ENCODE measurements at places on chromosomes 7 and 10.

DNA sequence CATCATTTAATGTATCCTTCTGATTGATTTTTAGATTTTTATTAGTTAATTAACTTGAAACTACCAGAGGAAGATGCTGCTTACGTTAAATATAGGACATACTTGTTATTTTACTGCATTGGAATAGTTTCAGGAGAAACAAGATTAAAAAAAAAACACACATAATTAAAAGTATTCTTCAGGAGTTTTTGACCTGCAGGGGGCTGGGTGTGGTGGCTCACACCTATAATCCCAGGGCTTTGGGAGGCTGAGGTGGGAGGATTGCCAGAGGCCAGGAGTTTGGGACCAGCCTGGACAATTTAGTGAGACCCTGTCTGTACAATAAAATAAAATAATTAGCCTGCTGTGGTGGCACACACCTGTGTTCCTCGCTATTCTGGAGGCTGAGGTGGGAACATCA, 10.7 kb downstream of the CBLL1 start:
- no peak for DNase-seq

DNA sequence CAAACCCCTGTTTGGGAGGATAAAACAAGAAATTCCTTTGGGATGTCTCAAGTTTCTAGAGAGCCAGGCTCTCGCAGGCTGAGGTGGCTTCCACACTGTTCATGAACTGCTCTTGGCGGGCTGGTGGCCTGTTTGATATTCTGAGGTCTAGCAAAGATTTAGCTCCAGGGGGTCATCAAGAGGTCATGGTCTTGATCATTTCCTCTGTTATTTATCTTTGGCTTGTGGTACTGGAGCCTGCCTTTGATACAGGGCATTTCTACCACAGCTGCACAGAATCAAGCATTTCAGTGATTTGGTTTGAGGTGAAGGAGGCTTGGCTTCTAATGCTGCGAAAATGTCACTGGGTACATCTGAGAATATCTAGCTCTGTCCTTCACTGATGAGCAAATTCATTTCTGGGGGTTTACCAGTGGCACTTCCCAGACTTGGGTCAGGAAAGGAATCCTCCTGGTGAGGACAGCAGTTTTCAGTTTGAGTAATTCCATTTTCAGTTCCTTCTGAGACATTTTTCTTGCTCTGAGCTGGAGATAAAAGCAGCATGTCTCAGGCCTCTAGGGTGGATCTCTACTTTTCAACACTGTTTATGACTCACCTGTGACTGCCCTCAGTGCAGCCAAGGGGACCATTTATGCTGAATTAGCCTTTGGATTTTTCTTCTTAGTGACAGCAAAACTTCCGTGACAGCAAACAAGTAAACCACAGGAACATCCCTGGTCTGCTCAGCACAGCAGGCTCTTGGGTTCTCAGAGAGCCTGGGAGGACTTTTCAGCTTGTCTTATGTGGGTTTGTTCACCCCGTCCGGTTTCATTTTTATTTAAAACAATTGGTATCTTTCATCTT, 312.0 kb downstream of the RNLS start:
- DNase-seq = peak; percentile 42

DNA sequence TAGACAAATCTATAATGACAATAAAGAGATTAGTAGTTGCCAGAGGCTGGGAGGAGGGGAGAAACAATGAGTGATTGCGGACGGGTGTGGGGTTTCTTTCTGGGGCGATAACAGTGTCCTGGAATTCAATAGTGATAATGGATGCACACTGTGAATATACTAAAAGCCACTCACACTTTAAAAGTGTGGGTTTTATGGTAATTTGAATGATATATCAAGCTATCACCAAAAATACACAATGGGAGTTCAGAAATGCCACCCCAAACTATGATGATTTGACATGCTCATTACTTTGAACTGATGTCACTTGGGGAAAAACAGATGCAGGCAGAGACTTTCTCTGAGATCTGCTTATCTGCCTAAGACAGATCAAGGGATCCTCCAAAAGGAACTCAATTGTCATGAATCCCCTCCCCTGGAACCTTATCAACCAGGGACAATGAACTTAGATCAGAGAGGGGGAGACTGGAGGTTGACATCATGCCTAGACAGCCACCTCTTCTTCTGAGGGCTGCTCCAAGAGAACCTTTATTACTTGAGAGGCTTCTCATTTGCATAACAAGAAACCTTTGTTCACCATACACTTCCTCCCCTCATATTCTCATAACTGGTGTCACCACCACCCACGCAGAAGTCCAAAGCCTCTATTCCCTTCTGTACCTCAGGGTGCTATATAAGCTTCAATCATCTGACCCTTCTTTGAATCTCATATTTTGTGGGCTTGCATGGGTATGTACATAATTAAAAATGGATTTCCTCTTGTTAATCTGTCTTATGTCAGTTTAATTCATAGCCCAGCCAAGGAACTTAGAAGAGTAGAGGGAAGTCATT, 14.8 kb upstream of the ZC3HAV1 start:
- peak; percentile 54 for DNase-seq

- no peak for DNase-seq
Observed at GRCh38 chr7:74033372-74034311, 5.7 kb downstream of the ELN start.

- DNase-seq = no peak
Observed at GRCh38 chr10:68366600-68366999, 33.9 kb upstream of the PBLD start.

GRCh38 chr7:155191901-155192478, 105.7 kb upstream of the INSIG1 start:
- no peak for DNase-seq

DNA sequence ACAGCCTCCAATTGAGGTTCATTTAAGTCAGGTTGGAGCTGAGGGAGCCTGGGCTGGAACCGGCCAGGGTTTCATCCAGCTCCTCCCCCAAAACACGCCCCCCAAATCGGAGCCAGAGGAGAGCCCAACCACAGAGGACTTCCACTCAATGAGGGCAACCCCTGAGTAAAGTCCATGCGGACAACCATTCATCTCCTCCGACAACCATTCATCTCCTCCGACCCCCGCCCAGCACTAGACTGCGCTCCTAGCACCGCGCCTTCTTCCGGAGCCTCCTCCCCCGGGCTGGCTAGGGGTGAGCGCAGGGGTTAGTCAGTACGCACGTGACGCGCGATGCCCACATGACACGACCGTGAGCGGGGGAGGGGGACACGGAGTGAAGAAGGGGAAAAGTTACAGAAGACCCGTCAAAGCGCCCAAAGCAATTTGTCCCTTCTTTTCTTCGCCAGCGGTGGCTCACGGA, 1.4 kb downstream of the MAGI2 start:
- DNase-seq = peak; percentile 3

- no peak for DNase-seq
Observed at GRCh38 chr7:133234961-133235875, 17.7 kb upstream of the EXOC4 start.

DNA sequence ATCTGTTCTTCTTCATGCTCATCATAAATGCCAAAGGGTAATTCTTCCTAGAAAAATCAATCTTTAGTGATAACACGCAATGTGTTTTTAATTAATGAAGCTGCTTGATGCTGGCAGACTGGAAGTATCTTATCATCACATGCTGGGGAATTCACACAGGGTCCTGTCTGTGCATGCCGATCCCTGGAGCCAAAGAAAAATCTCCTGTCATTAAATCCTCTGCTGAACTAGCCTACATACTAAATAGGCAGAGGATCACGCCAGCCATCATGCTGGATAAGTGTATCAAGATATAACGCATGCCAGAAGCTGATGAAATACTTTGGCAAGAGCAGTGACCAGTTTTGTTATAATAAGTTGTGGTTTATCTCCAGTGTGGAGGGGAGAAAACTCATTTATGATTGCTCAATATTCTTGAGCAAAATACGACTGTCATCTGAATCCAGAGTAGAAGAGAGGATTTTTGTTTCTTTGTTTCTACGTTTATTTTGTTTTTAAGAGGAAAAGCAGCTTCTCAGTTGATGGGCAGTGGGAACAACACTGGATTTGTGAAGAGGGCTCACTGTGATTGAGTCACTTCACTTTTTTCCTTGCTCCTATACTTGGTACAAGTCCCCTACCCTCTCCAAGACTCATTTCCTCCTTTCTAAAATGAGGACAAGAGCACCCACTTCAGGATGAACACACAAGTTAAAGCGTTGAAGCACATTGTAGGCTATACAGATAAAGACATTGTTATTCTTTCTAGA, 649.1 kb downstream of the TNS3 start:
- DNase-seq = no peak

GRCh38 chr7:16299853-16300252, 121.5 kb downstream of the CRPPA start:
- DNase-seq = no peak
